ENCODE measurements at places on chromosomes 11 and 22. TPM values are rescaled to one million over a fixed set of nuclear protein-coding genes. Genes with fewer than 3 reads are reported as not detected.

DNAJB13 gene
- total RNA-seq = 0.60 TPM

ACTN3 gene
- total RNA-seq = not detected

DSCAML1 gene
- 2.1 TPM for total RNA-seq

UCP3 gene
- 7.5 TPM for total RNA-seq

TPBGL gene
- 0.16 TPM for total RNA-seq

SAA2 gene
- total RNA-seq = not detected

HORMAD2 gene
- total RNA-seq = not detected

PDE3B gene
- total RNA-seq = 228 TPM

MMP7 gene
- not detected for total RNA-seq

INSC gene
- 0.60 TPM for total RNA-seq

Measured in naive thymus-derived CD8-positive, alpha-beta T cell (primary cell).